Activated CD4-positive, alpha-beta T cell treated with anti-CD3 and anti-CD28 coated beads for 24 hours (primary cell): ENCODE measurements at places on chromosomes 6 and 20.

- no peak for DNase-seq
These were observed 18.4 kb upstream of the RPN2 start for GRCh38 chr20:37160683-37161082.

DNA sequence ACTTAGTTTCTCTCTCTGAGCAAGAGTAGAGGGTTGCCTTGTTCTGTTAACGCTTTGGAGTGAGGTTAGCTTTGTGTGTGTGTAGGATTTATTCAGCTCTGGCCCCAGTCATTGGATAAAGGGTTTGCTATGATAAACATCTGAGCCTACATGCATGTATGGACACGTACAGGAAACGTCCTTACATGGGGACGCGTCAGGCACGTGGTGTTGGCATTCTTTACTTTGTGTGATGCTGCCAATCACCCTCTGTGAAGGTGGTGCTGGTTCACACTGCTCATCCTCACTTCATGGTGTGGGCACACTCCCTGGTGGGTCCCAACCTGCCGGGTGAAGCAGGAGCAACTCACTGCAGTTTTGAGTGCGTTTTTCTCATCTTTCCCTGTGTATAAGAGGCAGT is 53.4 kb upstream of the CD93 start:
- DNase-seq: no peak

GRCh38 chr20:58604128-58604881 is 46.8 kb upstream of the STX16 start:
- DNase-seq: no peak

DNA sequence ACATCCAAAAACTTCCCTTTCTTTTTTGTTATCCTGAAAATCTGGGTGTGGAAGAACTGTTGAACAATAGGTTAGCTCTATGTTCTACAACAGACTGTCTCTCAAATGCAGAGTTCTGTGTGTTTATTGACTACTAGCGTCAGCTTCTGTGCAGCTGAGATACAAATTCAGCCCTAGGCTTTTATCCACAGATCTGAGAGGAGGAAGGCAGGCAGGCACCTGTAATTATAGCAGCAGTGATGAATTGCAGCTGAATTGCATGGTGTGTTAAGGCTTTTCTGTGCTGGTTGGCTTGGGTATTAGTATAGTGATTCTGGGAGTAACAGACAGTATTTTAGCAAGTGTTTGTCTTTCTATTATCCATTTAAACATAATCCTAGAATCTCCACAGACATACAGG is 24.4 kb downstream of the GRIK2 start:
- DNase-seq: no peak

DNA sequence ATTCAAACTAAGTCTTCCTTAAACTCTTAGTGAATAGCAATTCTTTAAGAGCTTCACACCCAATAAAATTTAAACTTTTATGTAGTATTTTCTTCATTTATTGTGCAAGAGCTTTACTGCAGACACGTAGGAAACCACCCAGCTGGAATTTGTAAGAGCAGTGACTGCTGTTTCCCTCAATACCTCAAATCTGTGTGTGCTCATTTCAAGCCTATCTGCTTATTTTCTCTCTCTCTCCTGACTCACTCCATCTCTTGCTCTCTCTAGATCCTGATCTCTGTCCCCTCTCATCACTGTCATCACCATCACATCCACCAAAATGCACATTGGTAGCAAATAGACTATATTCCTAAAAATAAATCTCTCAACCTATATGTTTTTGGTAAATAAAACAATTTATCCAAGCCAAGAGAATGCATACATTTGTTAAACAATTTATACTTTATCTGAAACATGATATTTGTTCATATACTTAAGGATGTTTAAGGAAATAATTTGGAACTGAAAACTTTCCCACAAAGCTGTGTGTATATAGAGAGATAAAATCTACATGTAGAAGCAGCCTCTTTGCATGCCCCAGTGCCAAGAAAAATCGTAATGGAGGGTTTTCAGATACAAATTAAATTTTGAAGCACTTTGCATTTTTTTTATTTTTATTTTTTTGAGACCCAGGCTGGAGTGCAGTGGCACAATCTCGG is 273.0 kb downstream of the TFAP2A start:
- DNase-seq: no peak

DNA sequence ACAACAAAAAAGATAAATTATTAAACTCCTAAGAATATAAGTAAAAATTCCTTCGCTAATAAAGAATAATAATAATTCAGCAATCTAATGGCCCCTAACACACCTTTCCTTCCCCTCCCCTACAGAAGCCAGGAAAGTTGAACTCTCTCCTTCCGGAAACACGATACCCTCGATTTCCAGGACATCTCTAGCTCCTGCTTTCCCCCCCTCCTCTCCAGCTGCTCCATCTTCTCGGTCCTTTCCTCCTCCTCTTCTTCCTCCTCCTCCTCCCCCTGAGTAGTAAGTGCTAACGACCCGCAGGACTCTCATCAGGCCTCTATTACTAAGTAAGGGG is 603 bp downstream of the TASP1 start:
- DNase-seq: no peak

DNA sequence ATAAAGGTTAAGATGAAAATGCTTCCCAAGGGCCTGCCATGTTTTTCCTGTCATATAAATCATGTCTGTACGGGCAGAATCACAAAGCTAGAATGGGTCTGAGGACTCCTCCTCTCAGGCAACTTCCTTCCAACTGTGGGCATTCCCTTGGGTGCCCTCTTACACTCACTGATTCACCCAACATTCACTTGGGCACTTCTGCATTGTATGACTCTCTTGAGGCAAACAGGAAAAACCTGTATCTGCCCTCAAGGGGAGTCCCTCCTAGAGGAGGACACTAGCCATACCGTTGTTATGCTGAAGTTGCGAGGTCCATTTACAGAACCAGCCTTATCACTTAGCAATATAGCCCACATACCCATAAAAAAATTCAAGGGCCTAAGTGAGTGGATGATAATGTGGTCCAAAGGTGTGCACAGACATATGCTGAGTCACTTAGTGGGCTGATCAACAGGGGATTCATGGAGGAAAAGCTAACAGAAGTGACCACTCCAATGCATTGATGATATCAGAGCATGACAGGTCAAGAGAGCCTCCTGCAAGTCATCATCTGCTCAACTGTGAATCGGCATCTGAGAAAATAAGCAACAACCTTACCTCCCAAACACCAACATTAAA is 131.1 kb downstream of the ATXN1 start:
- DNase-seq: no peak

DNA sequence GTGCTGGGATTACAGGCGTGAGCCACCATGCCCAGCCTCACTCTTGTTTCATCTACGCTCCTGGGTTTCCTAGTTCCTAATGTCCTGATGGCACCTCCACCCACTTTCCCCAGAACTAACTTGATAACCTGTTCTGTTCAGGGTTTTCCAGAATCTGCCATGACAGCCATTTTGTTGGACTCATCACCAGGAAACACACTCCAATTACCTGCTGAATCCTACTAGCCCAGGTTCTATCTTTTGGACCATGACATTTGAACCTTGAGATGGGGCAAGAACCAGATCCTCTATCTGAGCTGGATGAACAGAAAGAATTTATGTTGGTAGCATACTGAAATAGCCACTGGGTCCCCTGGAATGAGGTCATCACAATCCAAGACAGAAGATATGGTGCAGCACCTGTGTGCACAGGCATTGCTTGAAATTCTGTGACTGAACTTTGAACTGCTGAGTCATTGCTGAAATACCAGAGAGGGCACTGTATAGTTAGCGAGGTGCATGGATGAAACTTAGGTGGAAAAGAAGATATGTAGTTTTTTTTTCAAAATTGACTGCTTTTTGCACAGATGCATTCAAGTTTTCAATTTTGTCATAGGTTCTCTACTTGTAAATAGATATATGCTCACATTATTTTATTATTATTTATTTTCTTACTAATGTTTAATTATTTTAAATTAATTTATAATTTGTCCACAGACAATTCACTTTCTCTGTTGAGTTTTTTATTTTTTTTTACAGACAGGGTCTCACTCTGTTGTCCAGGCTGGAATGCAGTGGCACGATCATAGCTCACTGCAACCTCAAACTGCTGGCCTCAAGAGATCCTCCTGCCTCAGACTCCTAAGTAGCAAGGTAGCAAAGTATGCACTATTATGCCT is 42.8 kb upstream of the TASP1 start:
- no peak for DNase-seq

DNA sequence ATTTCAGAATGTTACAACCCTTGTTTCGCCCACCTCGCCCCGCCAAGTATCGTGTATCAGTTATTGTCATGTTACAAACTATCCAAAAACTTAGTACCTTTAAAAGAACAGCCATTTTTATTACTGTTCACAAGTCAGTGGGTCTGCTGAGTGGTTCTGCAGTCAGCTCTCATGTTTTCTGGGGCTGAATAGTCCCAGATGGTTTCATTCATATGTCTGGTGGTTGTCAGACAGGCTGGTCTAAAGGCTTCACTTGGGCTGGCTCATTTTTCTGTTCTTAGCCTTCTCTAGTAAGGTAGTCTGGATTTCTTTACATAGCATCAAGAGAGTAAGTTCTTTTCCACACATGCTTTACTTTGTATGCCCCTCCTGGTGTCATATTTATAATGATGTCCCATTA is 8.6 kb downstream of the ZNF292 start:
- no peak for DNase-seq

DNA sequence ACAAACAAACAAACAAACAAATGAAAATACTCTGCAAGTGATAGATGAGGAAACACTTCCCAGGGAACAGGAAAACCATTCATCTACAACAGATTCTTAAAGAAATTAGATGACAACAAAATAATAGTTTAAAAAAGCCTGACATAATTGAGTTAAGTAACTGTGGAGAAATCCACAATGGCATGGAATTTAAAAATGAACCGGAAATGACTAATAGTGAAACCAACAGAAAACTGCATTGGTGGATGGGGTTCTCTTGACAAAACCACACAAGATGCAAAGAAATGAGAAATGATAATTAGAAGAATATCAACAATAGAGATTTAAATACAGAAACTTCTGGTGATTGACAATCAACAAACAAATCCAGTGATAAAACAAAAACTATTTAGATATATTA is 785.6 kb downstream of the QKI start:
- no peak for DNase-seq

DNA sequence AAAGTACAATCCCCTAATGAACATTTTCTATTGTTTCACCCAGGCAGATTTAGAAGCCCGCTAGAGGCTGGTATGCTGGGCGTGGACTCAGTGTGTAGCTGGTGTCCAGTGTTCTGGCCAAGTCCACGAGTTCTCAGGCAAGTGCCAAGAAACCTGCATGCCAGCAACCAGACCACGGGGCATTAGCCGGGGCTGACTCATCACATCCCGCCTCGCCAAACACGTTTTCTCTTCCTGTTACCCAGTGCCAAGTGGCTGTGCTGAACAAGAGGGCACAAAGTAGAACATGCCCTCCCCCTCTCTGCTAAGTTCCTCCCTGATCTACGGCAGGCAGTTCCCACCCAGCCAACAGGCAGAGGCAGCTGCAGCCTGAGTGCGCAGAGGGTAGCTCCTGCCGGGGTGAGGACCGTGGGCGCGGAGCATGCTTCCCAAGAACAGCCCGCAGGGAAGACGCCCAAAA is 29.6 kb downstream of the RAMACL start:
- no peak for DNase-seq

- DNase-seq: no peak
These were observed 254.9 kb downstream of the TAF4 start for GRCh38 chr20:61810738-61811135.

GRCh38 chr20:36875702-36876472 is at the start of gene TLDC2:
Gene TLDC2 (plus strand): TSS chr20:36876138. CDS start chr20:36876175, 37 bp downstream.
- DNase-seq: no peak

GRCh38 chr6:56814802-56815201 is 140.1 kb upstream of the BEND6 start:
- no peak for DNase-seq

DNA sequence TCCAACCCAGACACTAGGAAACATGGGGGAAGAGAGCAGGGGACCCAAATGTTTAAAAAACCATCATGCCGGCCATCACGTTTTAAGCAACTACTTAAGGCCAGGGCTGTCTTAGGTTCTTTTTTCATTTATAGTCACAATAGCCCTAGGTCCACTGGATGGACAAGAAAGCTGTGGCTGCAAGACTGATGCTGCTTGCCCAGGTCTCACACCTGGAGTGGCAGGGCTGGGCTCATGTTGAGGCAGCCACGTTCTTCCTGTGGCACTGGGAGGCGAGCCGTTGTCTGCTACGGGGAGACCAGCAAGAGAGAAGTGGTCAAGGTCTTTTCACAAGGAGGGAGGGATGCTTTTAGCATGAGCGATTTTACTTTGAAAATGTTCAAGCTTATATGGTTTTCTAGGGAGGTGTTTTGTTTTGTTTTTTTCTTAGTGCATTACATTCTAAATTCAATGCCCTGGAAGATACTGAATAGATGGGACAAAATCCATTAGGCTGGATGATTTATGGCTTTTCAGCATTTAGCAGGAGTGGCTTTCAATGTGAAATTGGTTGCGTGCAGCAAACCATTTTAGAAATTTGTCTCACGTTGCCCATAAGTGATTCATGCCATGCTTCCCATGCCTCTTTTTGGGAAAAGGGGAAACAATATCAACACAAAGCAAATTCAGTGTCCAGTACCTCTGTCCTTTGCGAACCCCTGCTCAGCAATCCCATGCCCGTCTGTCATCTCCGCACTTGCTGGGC is 106.6 kb upstream of the SNX9 start:
- DNase-seq: no peak

DNA sequence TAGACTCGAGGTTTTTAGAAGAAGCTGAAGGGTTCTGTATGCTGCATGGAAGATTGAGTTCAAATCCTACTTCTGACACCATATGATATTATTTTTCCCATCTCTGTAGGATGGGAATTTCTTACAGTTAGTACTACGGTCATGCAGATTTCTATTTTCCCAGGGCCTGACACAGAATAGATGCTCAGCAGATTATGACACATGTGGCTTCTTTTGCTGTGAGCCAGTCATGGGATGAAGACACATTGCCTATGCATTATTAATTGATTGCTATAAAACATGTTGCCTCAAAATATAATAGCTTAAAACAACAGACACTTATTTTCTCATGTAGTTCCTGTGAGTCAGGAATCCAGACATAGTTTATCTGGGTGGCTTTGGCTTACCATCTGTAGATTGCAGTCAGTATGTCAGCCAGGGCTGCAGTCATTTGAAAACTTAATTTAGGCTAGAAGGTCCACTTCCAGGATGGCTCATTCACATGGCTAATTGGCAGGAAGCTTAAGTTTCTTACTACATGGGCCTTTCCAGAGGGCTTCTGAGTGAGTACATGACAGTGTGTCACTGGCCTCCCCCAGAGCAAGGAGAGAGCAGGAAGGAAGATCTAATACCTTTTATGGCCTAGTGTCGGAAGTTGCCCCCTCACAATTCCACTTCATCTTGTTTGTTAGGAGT is 29.5 kb downstream of the TOP1 start:
- DNase-seq: no peak

- DNase-seq: no peak
These were observed 30.8 kb downstream of the CD164 start for GRCh38 chr6:109351231-109352130.

GRCh38 chr6:111367393-111368088 is 115.5 kb downstream of the REV3L start:
- no peak for DNase-seq

- no peak for DNase-seq
These were observed 3.3 kb downstream of the TAB2 start for GRCh38 chr6:149320796-149321195.

- no peak for DNase-seq
These were observed 11.8 kb downstream of the ZBTB24 start for GRCh38 chr6:109471105-109471810.

- no peak for DNase-seq
These were observed 27.8 kb upstream of the LGSN start for GRCh38 chr6:63347599-63347998.
